ENCODE measurements at places on chromosomes 7 and 10.

GRCh38 chr7:2295936-2296620, 18.2 kb downstream of the SNX8 start:
- H3K36me3 ChIP-seq: no peaks in the 10 kb centered on the region
- H3K4me1 ChIP-seq: peaks cover 24% of the 10 kb centered on the region
- no peak overlapping the region for H3K27ac ChIP-seq
- no peaks in the 10 kb centered on the region for H3K27me3 ChIP-seq
- DNase-seq: no peak

GRCh38 chr7:19939746-19940145, 166.3 kb upstream of the TMEM196 start:
- no peak for DNase-seq
- no peaks in the 10 kb centered on the region for H3K36me3 ChIP-seq
- no peak overlapping the region for H3K4me3 ChIP-seq
- no peaks in the 10 kb centered on the region for H3K27me3 ChIP-seq
- H3K27ac ChIP-seq: no peak overlapping the region

GRCh38 chr7:158745057-158745715, 40.6 kb upstream of the NCAPG2 start:
- H3K36me3 ChIP-seq: peaks cover 90% of the 10 kb centered on the region
- DNase-seq: no peak
- no peaks in the 10 kb centered on the region for H3K27me3 ChIP-seq
- H3K27ac ChIP-seq: peak overlapping the region; percentile 47
- H3K4me3 ChIP-seq: no peak overlapping the region

DNA sequence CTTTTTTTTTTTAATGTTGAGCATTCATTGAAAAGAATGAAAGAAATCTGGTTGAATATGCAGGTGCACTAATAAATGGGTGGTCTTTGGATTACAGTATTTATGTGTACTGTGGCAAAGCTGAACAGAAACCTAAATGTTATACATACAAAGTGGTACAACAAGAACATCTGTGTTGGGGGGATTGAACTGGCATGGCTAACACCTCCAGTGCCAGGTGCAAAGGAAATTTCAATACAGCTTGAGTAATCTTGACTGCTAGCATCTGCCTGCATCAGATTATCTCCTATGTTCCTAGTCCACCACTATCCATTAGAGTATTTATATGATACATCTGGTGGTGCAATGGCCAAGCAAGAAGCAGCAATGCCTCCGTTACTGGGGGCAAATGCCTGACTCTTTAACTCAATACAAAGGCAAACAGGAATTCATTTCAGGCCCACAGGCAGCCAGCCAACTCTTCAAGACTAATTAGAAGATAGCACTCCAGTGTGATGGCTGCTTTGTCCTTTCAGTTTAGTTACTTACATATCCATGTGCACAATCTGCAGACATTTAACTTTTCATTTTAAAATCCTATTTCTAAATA, 220.5 kb upstream of the ETV1 start:
- H3K4me1 ChIP-seq: no peaks in the 10 kb centered on the region
- H3K36me3 ChIP-seq: no peaks in the 10 kb centered on the region
- H3K4me3 ChIP-seq: no peak overlapping the region

DNA sequence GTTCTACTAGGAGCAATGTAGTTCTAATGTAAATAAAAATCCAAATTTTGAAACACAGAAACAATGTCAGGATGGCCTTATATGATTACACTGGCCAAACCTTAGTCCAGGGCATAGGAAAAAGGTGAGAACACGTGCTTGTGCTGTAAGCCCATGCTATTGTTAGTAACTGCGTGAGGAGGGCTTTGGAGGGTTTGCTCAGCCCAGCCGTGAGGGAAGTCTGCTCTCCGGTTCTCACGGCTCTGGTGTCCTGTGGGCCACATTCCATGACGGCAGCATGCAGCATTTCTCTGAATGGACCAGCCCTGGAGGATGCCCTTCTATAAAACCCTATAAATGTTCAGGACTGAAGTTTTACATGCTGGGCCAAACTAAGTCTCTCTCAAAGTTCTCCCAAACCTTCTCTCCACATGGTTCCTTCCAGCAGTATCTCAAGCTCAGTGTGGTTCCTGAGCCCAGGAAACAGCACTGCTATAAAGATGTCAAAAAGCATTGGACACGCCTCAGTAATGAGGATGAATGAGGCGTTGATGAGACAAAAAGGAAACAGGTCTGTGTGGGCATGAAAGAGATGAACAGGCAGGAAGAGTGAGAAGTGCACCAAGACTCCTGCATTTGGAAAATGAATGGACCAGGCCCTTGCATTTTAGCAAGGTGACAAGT, 174.8 kb upstream of the CDCA7L start:
- H3K4me1 ChIP-seq: peaks cover 9% of the 10 kb centered on the region
- H3K4me3 ChIP-seq: no peak overlapping the region
- H3K36me3 ChIP-seq: no peaks in the 10 kb centered on the region
- no peak overlapping the region for H3K27ac ChIP-seq
- H3K27me3 ChIP-seq: peaks cover 14% of the 10 kb centered on the region
- no peak for DNase-seq

DNA sequence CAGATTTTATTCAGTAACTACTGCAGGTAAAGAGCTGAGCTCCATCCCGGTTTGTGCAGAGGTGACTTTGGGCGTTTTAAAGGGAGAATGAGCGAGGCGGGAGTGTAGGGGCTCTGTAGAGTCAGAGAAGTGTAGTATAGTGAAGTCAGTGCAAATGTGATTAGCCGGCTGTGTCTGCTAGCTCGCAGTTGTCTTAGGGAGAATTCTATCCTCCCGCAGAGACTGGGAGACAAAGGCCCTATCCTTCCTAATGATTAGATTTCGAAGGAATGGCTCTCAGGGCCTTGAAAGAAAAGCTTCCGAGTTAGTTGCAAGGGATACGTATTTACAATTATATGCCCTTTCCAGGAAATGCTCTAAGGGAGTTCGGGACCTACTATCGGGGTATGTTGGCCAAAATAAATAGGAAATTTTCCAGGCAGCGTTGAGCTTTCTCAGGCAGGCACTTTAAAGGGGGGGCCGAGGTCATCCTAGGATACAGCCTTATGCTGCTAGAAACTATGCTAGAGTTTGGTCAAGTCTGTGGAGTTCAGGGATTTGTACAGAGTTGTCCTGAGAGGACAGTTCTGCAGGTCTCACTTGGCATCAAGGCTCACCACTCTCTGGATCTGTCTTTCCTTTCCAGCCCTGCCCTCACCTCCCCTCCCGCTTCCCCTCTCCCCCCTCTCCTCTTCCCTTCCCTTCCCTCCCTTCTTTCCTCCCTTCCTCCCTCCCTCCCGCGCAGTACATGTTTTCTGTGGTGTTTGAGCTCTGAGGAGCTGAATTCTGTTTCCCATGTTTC, 825 bp downstream of the MRPL32 start:
- H3K4me3 ChIP-seq: peak overlapping the region; percentile 100
- peaks cover 87% of the 10 kb centered on the region for H3K36me3 ChIP-seq
- H3K4me1 ChIP-seq: peaks cover 64% of the 10 kb centered on the region
- H3K27ac ChIP-seq: peak overlapping the region; percentile 100
- DNase-seq: no peak

DNA sequence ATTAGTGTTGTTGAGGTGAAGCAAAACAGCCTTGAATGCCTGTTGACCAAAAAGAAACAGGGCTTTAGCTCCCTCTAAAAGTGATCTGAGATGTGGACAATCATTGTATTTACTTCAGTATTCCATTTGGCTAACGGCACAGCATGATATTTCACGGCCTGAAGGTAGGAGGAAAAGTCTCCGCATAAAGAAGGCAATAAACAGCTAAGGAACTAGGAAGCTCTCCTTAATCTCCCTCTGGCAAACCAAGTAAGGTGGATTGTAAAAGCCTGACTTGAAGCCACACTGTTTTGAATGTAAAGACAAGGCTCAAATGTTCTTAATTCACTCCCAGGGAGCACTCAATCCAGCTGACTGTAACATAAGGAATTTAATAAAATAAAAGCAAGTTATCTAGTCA, 160.0 kb upstream of the ZNF804B start:
- H3K4me3 ChIP-seq: no peak overlapping the region
- no peaks in the 10 kb centered on the region for H3K4me1 ChIP-seq

DNA sequence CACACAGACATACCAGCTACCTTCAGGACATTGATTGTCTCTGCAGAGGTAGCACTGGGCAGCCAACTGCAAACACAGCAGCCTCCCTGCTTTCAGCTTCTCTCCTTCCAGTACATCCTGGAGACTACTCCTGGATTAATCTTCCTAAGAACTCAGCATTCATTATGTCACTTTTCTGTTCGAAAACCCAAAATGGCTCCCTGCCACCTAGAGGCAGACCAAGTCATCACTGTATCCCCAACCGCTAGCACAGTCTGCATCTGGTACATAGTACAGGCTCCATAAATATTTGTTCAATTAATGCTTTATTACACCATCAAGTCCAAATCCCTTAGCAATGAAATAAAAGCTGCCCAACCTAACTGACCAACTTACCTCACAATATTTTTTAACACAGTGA, 5.0 kb upstream of the SEC31B start:
- no peak overlapping the region for H3K4me3 ChIP-seq
- peaks cover 87% of the 10 kb centered on the region for H3K36me3 ChIP-seq
- no peaks in the 10 kb centered on the region for H3K27me3 ChIP-seq
- DNase-seq: no peak
- H3K4me1 ChIP-seq: peaks cover 26% of the 10 kb centered on the region

DNA sequence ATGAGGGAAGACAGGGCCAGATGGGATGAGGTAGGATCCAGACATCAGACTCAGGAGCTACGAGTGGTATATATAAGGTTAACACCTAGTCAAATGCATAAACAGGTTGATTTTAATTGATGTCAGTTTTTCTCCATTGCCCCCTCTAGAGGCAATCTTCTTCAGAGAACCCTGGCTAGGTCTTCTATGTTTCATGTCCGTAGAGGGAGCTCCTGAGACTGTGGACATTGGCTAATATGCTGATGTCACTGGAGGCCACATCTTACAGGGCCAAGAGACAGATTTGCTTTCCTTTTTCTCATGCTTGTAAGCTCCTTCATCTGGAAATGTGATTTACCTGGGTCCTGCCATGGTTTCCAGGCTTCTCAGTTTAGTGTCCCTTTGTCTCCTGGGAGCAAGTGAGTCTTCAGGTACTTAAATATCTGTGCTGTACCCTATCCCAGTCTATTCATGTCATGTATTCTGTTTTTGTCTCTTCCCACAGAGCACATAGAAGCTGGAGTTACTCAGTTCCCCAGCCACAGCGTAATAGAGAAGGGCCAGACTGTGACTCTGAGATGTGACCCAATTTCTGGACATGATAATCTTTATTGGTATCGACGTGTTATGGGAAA, 161.6 kb upstream of the PRSS1 start:
- peak overlapping the region; percentile 27 for H3K27ac ChIP-seq
- H3K4me1 ChIP-seq: peaks cover 11% of the 10 kb centered on the region
- peak overlapping the region; percentile 21 for H3K4me3 ChIP-seq
- DNase-seq: no peak
- no peaks in the 10 kb centered on the region for H3K27me3 ChIP-seq

DNA sequence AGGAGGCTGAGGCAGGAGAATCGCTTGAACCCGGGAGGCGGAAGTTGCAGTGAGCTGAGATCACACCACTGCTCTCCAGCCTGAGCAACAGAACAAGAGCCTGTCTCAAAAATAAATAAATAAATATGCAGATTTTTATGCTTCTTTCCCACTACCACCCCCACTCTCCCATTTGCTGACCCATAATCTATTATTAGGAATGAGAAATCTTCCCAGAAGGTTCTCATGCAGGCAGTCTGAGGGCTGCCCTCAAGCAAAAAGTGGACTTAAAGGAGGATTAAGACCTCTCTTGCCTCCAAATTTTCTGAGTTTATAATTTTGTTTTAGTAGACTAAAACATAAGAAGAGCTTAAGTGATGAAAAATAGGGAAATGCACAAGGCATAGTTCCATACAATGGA, 85.2 kb upstream of the TOMM7 start:
- H3K4me3 ChIP-seq: no peak overlapping the region
- no peaks in the 10 kb centered on the region for H3K36me3 ChIP-seq

- no peaks in the 10 kb centered on the region for H3K4me1 ChIP-seq
- peaks cover 3% of the 10 kb centered on the region for H3K27me3 ChIP-seq
- H3K36me3 ChIP-seq: no peaks in the 10 kb centered on the region
Measured at GRCh38 chr10:124998624-124999291, 56.8 kb downstream of the ZRANB1 start.

DNA sequence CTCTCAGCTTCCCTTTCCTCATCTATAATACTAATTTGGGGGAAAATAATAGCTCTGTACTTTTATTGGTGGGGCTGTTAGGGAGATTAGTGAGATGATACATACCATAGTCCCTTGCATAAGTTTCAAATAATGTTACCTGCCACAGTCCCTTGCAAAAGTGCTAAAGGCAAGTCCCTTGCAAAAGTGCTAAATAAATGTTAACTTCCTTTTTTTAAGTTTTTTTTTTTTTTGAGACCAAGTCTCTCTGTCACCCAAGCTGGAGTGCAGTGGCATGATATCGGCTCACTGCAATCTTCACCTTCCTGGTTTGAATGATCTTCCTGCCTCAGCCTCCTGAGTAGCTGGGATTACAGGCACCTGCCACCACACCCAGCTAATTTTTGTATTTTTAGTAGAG, 43.4 kb upstream of the SRGN start:
- no peaks in the 10 kb centered on the region for H3K36me3 ChIP-seq
- H3K27ac ChIP-seq: peak overlapping the region; percentile 92
- no peaks in the 10 kb centered on the region for H3K27me3 ChIP-seq
- H3K4me1 ChIP-seq: peaks cover 62% of the 10 kb centered on the region
- DNase-seq: no peak

DNA sequence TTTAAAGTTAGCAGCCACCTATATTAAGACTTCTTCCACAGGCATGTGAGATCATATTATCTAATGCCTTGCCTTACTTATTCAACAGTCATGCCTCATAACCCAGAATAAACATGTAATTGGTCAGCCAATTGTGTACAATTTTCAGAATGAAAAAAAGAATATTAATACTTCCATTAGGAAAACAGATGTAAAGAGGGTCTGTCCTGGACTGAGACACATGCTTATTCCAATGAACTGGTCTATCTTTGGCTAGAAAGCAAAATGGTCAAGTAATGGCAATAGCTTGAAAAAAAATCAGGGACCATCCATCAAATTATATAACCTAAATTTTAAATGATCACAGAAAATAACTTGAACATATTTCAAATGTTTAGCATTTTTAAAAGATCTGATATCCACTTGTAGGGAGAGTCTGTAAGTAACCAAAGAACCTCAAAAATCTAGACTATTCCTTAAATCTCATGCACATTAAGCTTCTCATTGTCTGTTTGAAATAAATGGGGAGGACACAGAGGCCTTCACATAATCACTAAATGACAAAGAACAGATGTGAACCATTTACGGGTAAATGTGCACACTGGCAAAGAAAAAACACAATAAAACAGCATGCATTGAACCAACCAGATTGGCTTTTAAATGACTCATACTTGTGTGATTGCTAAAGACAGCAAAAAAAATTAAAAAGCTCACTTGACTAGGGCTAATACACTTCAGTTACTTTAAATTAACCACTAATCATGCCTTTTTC, 568.8 kb upstream of the PCDH15 start:
- no peak for DNase-seq
- no peaks in the 10 kb centered on the region for H3K27me3 ChIP-seq
- H3K36me3 ChIP-seq: no peaks in the 10 kb centered on the region
- no peak overlapping the region for H3K4me3 ChIP-seq

All from activated T-cell treated with anti-CD3 and anti-CD28 coated beads, Interleukin-2, amount 50 U/mL, for 24 hours (primary cell).